BJ (cell line): ENCODE measurements at places on chromosomes 3 and 15.

GRCh38 chr3:105353485-105354161, 13.1 kb upstream of the ALCAM start:
- no peak for DNase-seq

DNA sequence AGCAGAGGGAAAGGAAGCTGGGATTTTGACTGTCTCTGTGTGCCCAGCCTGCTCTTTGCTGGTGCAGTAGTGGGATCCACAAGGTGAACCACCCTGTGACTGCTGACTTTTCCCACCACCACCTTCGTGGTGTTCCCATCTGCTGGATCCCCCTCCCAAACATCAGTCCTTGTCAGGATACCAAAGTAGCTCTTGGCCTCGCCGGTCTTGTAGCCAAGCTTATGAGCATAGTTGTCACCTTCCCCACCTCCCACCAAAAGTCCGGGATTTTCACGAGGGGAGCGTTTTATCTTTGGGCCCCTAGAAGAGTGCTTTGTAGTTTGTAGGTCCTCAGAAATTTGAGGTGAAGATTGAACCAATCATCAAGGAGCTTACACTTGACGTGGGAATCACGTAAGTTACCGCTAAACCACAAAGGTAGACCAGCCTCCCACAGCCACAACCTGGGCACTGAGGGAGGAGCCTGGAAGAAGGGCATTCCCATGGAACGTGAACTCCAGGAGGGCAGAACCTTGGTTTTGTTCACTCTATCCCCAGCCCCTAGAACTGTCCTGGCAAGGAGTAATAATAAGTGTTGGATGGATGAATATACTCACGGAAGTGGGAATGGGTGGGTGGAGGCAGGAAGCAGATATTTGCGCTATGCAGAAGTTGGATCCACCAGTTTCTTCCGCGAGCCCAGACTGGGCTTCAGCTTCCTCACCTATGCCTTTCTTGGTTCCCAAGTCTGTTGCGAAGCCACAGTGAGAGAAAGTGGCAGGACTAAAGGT, 814 bp upstream of the TEX264 start:
- DNase-seq, result no peak

GRCh38 chr3:15531346-15531745, 9.8 kb upstream of the COLQ start:
- no peak for DNase-seq

- DNase-seq, result no peak
These were observed 70.9 kb upstream of the ARNT2 start for GRCh38 chr15:80333261-80333660.

DNA sequence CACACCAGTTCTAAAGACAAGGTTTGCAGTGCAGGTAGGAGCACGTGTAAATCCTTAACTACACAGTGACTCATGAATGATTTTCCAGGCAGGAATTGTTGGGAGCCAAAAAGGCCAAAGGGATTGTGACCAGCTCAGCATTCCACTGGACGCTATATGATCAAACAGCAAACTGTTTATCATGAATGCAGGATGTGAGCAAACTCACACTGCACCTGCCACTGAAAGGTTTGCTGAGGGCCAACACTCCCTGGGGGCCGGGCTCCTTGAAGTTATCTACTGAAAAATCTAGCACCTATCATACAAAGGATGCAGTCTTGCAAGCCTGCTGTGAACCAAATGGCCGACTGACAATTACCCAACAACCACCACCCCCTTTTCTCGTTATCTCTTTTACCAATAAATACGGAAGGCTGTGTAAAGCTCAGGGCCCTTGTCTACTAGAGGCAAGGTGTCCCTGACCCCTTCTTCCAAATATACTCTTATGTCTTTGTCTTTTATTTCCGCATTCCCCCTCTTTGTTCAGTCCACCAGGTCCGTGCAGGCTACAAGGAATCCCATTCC, 11.5 kb upstream of the DNASE1L3 start:
- no peak for DNase-seq

DNA sequence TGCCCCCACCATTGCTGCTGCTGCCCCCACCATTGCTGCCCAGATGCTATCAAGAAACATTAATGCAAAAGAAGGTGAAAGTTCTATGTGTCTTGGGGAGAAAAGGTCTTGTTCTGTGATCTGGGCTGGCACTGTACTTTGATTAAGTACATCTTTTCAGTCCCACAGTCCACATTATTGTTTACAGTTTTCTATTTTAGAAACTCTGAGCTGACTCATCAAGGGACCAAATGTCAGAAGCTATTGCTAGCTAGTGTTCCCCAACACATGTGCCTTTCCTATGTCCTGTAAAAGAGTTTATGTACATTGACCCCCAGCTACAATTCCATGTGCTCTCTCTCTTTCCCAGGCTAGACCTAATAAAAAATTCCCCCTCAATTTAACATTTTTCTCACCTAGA, 264.7 kb upstream of the NECTIN3 start:
- no peak for DNase-seq

GRCh38 chr3:46883054-46883829, 5.7 kb downstream of the PTH1R start:
- DNase-seq, result no peak

- no peak for DNase-seq
These were observed 128.1 kb upstream of the IL12A start for GRCh38 chr3:159860269-159861116.

GRCh38 chr3:171966533-171967136, 72.7 kb upstream of the FNDC3B start:
- DNase-seq, result no peak

GRCh38 chr15:68055224-68055705, 1.1 kb downstream of the PIAS1 start:
- DNase-seq, result no peak

- no peak for DNase-seq
These were observed 166.5 kb downstream of the MINAR1 start for GRCh38 chr15:79598639-79599038.

- no peak for DNase-seq
These were observed 56.4 kb downstream of the RPL39L start for GRCh38 chr3:187082758-187083375.

GRCh38 chr15:56608140-56608778, 125.0 kb downstream of the ZNF280D start:
- DNase-seq, result no peak

DNA sequence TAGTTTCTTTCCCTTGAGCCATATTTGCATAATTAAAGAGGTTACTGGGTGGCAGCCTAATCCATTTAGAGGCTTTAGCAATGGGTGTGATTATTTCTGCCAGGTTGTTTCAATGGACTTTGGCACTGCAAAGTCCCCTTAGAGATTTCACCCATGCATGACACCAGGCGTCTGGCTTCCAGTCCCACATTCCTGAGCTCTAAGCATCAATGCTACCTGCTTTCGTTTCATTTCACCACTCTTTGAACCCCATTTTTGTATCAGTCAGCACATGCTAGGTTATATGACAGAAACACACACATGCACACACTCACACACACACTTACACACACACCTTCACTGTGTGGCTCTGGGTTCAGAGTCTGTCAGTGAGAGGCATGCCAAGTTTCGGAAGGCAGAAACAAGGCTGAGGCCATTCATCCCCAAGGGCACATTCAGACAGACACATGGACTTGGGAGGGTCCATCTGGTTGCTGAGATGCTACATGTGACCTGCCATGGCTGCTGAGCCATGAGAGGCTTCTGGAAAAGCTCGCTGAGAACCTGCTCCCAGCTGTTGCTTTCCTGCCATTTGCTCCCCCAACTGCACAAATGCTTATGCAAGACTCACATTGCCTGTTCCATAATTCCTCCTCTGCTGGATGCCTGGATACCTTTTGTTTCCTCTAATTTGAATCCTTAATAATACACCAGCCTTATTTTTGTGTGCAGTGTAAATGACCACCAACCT, 354.1 kb downstream of the GABRG3 start:
- DNase-seq, result no peak

DNA sequence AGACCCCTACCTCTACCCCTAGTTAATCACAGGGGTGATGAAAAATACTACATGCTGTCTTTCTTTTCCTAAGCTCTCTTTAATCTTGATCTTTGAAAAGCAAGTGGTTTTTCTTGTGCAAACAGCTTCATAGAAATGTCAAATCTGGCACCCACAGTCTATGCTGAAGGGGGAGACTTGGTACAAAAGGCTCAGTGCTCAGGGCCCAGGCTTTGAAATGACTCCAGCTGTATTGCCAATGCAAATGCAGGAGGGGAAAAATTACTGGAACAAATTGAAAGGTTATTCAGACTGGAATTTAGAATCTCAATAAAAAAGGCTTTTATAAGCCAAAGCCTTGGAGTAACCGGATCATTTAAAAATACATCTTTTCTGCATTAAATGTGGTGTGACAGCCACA, 223.9 kb downstream of the LRTM1 start:
- DNase-seq, result no peak

- DNase-seq, result no peak
These were observed 24.5 kb upstream of the RASA2 start for GRCh38 chr3:141462176-141462859.

GRCh38 chr3:102060814-102061213, 211.5 kb downstream of the NFKBIZ start:
- no peak for DNase-seq

DNA sequence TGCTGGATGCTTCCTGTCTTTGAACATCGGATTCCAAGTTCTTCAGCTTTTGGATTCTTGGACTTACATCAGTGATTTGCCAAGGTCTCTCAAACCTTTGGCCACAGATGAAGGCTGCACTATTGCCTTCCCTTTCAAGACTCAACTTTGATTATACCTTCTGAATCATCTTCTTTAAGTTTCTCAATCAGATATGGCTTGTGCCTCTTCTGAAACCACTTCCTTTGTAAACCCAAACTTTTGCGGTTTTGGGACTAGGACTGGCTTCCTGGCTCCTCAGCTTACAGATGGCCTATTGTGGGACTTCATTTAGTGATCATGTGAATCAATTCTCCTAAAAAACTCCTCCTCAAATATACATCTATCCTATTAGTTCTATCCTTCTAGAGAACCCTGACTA, 47.1 kb upstream of the CADPS start:
- no peak for DNase-seq

GRCh38 chr3:195849322-195850074, 37.8 kb upstream of the MUC4 start:
- no peak for DNase-seq

DNA sequence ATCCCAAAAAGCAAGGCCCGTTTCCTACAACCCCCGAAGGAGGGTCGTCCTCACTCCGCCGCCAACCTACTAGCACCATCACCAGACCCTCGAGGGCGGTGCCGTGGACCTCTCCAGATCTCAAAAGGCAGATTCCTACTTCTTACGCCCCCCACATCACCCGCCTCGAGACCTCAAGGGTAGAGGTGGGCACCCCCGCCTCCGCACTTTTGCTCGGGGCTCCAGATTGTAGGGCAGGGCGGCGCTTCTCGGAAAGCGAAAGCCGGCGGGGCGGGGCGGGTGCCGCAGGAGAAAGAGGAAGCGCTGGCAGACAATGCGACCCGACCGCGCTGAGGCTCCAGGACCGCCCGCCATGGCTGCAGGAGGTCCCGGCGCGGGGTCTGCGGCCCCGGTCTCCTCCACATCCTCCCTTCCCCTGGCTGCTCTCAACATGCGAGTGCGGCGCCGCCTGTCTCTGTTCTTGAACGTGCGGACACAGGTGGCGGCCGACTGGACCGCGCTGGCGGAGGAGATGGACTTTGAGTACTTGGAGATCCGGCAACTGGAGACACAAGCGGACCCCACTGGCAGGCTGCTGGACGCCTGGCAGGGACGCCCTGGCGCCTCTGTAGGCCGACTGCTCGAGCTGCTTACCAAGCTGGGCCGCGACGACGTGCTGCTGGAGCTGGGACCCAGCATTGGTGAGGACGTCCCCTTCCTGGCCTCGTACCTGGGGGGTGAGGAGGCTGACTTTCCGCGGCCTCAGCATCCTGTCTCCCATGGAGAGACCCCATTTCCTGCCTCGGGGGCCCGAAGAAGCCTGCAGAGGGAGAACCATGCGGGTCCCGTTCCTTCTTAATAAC, at the start of gene MYD88:
Gene MYD88 (plus strand): TSS at position 313 of the 842 bp plus-strand sequence. CDS start 40 bp downstream, at position 353.
- peak; percentile 8 for DNase-seq

GRCh38 chr15:39574427-39574826, 6.5 kb upstream of the THBS1 start:
- DNase-seq, result peak; percentile 19

DNA sequence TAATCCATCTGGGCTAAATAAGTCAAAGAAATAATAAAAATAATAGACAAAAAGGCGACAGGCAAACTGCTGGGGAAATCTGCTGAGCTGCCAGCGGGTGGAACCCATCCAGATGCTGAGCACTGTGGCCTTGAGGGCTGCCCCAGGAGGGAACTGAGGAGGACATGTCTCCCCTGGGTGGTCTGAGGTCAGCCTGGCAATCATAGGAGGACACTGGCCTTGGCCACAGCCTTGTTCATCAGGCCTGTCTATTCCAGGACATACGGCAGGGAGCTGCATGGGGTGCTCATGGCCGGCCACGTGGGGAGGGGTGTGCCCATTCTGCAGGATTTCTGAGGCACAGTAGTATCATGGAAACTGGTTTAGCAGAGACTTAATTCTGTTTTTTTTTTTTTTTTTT, 21.5 kb upstream of the SNRPA1 start:
- DNase-seq, result no peak

GRCh38 chr3:189621948-189622603, 9.1 kb upstream of the TP63 start:
- DNase-seq, result no peak

DNA sequence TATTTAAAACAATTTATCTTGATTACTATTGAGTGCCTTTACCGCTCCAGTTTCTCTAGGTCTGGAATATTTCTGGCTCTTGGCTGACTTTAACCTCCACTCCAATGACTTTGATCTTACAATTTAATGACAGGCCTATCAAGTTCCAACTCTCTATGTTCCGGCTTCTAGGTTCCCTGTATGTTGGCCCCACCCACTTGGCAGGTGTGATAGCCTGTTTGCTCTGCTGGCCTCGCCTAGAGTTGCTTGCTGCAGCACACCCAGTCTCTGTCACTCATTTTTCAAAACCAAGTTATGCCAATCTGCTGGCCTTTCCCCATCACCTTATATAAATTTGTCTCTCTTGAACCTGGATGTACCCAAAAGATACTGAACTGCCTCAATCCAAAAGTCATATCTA, 428.0 kb downstream of the ROBO1 start:
- no peak for DNase-seq

- DNase-seq, result no peak
These were observed 2.9 kb downstream of the GTF2E1 start for GRCh38 chr3:120745466-120745865.

DNA sequence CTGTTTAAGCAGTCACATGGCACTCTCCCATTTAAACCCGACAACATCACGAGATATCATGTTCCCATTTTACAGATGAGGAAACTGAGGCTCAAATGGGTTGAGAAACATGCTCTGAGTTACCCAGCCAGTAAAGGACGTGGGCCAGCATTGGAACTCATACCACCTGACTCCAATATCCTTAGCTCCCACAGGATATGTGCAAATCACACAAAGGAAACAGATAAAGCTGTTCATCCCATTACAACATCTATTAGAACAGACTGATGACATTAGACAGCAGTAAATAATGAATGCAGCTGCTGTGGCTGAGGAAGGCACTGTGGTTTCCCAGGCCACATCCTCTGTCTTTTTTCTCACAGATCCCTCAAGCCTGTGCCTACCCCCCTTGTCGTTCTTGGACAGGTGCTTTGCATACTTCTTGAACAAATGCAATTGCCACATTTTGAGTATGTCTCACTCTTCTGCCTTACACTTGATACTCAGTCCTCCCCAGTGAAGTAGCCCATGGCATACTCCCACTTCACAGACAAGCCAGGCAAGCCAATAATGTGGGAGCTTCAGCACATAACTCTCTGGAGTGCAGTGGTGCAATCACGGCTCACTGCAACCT, 17.7 kb downstream of the FRMD4B start:
- no peak for DNase-seq
